Stimulated activated CD4-positive, alpha-beta T cell treated with anti-CD3 and anti-CD28 coated beads, Interleukin-15, amount 100 ng/mL, for 48 hours (primary cell): ENCODE measurements at places on chromosomes 16 and 17.

- DNase-seq, result no peak
These were observed 41.8 kb upstream of the SEC14L1 start for GRCh38 chr17:77098884-77099545.

DNA sequence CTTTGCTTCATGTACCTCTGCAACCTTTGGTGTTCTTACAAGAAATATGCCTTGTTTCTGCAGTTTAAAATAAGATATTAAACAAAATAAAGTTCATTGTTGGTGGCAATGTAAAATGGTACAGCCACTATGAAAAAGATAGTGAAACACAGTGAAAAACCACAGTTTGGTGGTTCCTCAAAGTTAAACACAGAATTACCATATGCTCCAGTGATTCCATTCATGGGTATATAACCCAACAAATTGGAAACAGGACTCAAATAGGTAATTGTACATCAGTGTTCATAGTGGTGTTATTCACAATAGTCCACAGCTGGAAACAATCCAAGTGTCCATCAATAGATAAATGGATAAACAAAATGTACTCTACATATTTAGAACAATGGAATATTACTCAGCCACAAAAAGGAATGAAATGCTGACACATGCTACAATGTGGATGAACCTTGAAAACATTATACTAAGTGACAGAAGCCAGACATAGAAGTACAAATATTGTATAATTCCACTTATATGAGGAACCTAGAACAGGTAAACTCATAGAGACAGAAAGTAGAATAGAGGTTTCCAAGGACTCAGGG is 49.2 kb downstream of the CUEDC1 start:
- no peak for DNase-seq

- no peak for DNase-seq
These were observed 14.9 kb downstream of the CPPED1 start for GRCh38 chr16:12788758-12789157.

DNA sequence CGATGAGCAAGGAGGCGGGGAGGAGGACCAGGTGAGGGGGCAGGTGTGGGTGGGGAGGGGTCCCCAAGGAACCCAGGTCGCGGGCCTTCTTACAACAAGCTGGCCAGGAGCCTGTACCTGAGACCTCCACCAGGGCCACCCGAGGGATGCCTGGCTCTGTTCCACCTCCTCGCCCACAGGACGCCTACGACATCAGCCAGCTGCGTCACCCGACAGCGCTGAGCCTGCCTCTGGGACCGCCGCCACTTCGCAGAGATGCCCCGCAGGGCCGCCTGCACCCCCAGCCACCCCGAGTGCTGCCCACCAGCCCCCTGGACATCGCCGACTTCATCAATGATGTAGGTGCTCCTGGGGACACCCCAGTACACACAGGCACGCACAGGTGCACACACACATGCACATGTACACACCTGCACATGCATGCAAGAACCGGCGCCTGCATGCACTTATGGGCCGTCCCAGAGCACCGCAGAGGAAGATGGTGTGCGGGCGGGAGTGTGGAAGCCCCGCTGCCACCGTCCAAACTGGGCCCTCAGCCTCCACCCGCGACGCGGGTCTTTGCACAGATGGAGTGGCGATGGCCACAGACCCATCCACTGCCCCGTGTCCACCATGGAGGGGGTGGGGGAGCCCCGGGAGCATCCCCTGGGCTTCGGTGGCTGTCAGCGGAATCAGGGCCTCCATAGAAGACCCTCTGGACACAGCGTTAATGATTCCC is 6.6 kb downstream of the SLC22A31 start:
- no peak for DNase-seq

DNA sequence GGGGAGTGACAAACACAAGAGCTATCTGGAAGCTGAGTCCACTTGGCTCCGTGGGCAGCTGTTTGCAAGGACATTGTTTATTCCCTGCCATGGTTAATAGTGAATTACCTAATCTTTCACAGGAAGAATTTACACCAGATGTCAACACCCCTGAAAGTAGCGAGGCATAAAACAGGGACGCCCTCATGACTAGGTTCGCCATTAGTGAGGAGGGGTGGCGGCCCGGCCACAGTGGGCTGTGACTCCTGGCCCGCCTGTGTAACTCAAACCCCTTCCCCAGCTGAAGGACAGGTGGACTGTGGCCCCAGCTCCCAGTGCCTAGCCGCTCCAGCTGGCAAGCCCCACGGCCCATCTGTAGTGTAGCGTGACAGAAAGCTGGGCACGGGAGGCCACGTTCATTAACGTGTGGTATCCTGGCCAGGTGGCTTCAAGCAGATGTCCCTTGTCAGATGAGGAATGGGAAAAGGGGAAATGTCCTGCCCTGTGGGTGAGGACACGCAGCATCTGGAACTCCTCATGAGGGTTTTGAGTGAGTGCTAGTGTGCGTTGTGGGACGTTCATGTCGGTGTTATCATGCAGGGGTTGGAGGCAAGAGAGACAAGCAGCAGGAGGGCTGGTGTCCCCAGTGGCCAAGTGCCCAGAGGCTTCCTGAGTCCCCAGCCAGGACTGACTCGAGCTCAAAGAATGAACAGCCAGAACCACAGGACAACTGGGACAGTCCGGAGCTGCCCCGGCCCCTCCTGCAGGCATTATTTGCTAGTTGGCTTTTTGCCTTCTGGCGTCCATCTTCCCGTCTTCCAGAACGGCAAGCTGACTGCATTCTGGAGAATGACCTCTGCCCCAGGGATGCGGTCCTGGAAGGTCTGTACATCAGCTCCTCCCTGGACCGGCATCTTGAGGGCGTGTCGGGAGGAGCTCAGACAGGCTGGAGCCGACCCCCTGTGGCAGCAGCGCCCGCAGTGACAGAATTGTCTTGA is 19.2 kb downstream of the KDM8 start:
- no peak for DNase-seq

DNA sequence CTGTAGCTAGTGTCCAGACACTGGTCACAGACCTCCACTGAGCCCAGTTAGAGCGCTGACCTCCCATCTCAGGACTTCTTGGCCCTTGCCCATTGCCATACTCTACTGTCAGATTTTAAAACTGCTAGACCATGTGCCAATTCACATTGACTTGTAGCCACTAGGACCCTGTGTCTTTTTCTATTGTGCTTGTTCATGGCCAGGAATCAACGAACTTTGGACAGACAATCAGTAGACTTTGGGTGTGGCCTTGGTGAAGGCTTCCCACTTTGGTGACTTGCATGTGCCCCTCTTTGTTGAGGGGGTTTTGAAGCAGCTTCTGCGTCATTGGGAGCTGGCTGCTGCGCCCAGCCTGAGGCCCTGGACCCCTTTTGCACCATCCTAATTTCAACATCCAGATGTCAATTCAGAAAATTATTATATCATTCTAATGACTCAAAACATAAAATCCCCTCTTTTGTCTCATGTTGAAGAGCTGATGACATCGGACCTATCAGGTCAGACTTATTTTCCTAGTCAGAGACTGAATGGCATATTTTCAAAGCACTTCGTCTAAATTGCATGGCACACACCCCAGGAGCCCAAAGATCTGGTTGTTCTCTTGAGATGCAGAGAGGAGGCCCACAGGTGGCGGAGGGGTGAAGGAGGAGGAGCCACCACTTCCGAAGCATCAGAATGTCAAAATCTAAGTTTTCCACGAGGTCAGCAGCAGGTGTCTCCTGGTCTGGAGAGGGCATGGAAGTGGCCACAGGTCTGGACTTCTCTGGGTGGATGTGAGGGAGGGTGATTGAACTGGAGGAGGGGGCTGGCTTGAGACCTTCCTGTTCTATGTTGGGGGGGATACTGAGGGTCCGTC is 93.4 kb upstream of the CBX4 start:
- no peak for DNase-seq

DNA sequence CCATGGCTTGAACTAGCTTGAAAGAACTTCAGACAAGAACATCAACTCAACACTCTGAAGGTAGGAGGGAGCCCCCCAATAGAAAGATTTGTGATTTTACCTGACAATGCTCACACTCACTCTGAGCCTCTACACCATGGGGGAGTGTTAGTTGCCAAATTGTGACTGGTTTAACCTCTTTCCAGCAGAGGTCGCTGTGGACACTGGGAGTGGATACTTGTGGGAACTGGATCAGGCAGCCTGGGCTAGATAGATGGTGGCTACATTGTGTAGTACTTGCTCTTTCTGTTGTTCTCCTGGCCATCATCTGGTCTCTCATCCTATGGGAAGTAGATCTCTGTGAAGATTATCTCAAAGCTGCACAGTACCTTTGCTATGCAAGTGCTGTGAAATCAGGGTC is 2.9 kb downstream of the SMPD3 start:
- peak; percentile 13 for DNase-seq

- no peak for DNase-seq
These were observed 66.2 kb downstream of the CENPV start for GRCh38 chr17:16286947-16287562.

GRCh38 chr16:14496786-14497185 is 133.3 kb downstream of the PARN start:
- DNase-seq, result no peak

DNA sequence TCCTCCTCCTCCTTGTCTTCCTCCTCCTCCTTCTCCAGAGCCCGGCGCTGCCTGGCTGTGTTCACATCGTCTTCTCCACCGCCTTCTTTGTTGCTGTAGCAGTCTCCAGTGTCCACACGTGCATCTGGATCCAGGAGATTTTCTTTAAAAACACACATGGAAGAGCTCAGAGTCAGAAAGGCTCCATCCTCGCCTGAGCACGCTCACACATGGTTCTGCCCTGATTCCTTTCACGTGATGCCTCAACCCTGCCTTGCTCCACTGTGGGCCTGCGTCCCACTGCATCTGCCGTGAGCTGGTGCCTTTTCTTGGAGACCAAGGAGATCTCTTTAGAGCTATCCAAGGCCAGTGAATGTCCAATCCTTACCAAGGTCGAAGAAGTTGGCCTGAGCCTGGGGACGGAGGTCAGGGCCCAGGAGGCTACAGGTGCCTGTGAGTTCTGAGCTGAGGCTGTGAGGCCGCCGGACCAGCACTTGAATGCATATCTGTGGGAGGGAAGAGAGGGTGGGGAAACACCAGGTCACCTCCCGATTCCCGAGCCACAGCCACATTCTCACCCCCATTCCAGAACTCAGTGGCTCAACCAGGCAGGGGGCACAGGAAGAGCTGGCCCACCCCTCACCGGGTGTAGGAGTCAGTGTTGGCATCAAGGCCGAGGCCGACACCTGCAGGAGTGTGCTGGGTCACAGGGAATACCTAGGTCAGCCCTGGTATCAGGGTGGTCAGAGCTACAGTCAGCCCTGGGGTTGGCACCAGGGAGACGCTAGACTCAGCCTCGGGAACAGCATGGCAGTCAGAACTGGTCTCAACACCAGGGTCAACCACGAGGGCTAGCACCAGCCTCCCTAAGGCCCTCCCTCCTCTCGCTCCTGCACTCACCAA is 37.6 kb downstream of the HASPIN start:
- no peak for DNase-seq

DNA sequence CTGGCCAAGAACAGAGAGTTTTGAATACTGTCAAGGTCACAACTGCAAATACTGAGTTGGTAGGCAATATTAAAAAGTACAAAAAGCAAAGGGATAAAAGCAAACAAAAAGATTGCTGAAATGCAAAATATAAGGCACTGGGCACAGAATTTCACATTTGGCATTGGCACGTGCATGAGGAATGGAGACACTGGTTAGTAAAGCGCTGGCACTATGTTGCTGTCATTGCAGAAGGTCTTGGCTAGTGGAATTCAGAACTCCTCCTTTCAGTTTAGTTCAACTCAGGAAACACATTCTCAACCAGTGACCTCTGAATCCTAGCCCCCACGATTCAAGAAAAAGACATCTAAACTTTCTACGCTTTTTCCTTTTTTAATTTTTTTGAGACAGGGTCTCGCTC is 111.8 kb upstream of the PSMD7 start:
- no peak for DNase-seq

GRCh38 chr16:64738321-64738960 is 383.4 kb downstream of the CDH11 start:
- no peak for DNase-seq
